ENCODE measurements at places on chromosomes 3 and 15.
A peak's percentile ranks its signal among the peaks of the same experiment; 100 is the strongest.

DNA sequence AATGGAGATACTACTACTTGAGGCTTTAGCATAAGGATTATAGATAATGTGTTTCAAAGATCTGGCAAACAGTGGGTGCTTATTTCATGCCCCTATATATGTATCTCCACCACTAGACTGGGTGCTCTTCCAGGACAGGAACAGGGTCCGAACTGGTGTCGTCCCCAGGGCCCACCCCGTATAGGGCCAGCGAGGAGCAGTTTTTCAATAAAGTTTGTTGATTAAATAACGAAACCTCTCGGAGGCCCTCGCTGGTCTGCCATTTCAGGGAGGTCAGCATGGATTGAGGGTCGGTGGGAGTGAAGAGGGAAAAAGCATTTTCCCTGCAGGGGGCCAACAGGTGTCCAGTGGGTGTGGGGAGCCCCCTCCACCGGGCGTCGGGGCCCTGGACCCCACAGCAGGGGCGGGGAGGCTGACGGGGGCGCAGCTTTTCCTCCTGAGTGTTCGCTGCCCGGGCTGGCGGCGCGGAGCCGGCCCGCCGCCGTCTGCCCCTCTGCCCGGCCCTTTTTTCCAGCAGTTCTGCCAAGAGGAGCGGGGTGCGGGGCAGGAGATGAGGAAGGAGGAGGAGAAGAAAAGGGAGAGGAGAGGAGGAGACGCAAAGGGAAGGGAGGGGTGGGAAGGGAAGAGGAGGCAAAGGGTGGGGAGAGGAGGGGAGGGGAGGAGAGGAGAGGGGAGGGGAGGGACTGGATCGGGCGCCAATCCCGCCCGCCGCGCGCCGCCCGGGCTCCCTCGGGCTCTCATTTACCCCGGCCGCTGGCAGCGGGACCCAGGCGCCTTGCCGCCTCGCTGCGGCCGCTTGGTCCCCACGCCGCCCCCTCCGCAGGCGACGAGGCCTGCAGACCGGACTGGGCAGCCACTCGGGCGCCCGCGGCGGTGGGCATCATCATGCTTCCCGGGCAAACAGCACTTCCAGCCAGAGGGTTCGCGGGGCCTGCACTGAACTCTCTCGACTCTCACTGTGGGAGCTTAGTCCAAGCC lies 66.3 kb downstream of the ISG20 start:
- no peak for DNase-seq

GRCh38 chr3:95044101-95044500 lies 981.2 kb downstream of the NSUN3 start:
- no peak for DNase-seq

GRCh38 chr15:88981244-88982215 lies 68.4 kb upstream of the MFGE8 start:
- DNase-seq = no peak

DNA sequence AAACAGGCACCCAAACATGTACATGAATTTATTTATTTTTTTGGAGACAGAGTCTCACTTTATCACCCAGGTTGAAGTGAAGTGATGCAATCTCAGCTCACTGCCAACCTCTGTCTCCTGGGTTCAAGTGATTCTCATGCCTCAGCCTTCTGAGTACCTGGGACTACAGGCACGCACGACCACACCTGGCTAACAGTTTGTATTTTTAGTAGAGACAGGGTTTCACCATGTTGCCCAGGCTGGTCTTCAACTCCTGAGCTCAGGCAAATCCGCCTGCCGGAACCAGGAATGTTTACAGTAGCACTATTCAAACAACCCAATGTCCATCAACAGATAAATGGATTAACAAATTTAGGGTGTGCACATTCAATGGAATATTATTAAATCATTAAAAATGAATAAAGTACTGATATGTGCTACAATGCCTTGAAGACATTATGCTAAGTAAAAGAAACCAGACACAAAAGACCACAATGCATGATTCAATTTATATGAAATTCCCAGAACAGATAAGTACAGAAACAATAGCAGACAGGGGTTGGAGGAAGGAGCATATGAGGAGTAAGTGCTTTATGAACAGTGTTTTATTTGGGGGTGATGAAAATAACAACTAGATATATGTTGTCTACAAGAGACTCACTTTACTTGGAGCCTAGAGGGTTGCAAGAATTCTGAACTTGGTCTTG lies 1.3 kb downstream of the LEO1 start:
- DNase-seq = no peak

- DNase-seq = no peak
Measured at GRCh38 chr15:59353994-59354416, 18.7 kb downstream of the MYO1E start.

GRCh38 chr15:47551079-47551478 lies 166.2 kb upstream of the SEMA6D start:
- DNase-seq = no peak

GRCh38 chr3:177928172-177928873 lies 607.9 kb upstream of the KCNMB2 start:
- peak; percentile 23 for DNase-seq

GRCh38 chr3:122979211-122979610 lies 48.4 kb downstream of the SEMA5B start:
- DNase-seq = no peak

DNA sequence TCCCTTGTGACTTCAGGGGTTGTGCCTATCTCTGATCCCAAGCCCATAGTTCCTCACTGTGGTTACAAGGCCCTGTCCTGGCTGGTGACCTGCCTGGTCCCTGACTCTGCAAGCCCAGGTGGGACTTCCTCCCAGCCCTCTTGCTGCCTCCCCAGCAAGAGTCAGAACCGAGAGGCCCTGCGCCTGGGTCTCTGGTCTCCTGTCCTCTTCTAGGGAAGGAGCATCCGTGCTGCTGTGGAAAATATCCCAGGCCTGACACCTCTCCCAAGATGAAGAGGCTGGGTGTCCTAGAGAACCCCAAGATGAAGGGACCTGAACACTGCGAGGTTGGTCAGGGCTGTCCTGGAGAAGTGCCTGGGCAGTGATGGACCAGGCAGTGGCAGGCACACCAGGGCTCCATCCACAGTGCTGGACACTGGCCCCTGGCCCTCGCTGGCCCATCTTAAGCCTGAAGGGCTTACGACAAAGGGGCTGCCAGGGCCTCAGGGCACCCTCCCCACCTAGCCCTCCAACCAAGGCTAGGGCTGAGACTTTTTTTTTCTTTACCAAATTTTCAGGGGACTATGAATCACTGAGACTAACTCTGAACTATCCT lies 32.7 kb downstream of the PTH1R start:
- no peak for DNase-seq

GRCh38 chr3:37779289-37780152 lies 82.2 kb upstream of the CTDSPL start:
- peak; percentile 55 for DNase-seq

GRCh38 chr3:144497452-144497851 lies 525.8 kb downstream of the DIPK2A start:
- DNase-seq = no peak

DNA sequence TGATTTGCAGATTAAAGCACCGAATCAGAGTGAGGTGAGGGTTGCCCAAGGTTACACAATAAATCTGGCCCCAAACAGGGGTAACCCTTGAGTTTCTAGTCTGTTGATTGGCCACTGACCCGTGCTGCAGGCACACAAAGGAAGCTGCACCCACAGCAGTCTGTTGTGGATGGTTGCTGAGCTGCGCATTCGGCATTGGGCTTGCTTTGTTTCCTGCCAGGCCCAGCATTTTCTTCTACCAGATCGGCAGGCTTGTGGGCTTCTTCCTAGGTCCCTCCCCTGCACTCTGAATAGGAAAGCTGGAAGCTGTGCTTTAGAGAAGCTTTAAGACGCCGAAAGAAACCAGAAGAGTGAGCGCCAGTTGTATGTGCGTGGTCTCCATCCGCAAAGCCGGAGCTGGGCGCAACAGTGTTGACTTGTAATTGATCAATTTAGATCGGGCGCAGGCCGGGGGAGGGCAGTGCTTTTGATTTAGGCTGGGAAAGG lies 12.1 kb downstream of the B3GNT5 start:
- DNase-seq = no peak

GRCh38 chr15:80162059-80162554 lies 9.3 kb downstream of the FAH start:
- no peak for DNase-seq

- DNase-seq = no peak
Measured at GRCh38 chr15:23483821-23484299, 36.8 kb upstream of the GOLGA6L2 start.

DNA sequence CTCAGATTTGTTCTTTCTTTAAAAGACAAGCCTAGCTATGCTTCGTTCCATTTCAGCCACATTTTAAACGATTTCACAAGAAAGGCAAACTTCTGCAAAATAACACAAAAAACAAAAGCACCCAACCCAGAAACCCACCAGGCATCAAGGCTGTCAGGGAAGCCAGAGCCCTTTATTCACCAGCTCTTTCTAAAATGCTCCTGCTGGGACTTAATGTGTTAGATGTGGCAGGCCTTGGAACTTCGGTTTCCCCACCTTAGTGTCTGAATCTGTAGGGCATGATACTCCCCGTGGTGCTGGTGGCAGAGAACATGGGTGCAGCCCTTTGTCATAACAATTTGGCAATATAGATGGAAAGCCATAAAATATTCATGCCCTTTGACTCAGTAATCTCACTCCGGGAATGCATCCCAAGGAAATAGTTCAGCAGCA lies 56.8 kb upstream of the LCTL start:
- DNase-seq = no peak

DNA sequence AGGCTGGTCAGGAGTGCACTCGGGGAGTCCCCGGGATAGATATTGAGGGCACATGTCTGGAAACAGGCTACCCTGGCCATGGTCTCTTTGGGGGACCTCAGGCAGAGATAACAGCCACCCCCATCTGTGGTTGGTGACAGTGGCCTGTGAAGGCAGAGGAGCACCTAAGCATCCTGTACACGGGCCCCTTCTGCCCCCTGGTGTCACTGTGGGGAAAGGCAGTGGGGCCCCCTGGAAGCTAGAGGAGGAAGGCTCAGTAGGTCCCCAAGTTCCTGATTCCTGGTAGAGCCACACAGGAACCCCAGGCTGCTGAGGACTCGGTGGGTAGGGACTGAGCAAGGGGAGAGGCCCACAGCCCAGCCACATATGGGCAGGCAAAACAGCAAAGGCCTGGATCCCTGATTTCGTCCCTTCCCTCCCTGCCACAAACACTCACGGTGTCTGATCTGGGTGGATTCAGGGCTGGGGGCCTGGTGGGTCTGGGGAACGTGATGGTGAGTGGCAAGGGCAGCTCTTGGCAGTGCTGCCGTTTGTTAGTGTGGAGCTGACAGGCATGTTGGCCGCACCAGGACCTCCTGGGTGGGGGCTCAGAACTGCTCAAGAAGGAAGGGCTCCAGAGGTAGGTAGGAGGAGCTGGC lies 14.1 kb upstream of the CXCR6 start:
- DNase-seq = peak; percentile 57

DNA sequence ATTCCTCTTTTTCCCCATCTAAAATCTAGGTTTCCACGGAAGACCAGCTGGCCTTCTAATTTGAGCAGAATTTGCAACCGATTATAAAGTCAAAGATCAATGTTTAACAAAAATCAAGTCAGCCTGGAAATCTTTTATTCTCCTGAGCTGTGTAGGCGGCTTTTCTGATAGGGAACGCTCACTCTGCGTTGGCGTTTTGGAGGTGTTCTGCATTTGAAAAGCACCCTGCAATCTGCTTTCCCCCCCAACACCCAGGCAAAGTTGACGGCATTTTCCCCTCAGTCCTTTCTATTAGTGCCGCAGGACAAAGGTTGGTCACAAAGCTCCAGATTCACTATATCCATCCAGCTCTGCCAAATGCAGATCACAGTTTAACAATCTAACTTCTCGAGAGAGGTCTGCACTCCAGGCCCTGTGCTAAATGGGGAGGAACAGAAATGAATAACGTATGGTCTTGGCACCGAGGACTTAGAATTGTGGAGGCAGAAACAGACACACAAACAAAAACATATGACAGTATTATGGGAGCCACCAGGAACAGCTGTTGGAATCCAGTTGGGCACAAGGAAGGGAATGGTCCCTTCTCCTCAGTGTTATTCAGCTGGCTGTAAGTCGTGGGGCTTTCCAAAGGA lies 50.4 kb upstream of the LARS2 start:
- DNase-seq = no peak

GRCh38 chr3:124174476-124174875 lies 182.6 kb upstream of the ROPN1 start:
- no peak for DNase-seq

DNA sequence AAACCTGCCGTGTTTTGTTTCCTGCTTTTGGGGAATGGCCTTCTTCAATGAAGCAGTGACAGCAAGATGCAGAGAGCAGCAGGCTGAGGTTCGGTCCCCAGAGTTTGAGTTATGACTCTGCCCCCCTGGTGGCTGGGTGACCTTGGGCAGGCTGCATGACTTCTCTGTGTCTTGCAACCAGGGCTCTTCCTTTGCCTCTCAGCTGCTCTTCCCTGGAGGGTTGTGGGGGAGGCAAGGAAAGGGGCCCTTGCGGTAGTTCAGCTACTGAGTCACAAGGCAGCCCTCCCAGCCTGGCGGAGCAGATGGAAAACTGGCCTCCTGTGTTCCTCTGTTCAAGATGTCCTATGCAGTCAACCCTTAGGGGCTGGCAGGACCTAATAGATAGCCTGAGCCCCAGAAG lies 17.1 kb downstream of the CTXND1 start:
- peak; percentile 49 for DNase-seq

DNA sequence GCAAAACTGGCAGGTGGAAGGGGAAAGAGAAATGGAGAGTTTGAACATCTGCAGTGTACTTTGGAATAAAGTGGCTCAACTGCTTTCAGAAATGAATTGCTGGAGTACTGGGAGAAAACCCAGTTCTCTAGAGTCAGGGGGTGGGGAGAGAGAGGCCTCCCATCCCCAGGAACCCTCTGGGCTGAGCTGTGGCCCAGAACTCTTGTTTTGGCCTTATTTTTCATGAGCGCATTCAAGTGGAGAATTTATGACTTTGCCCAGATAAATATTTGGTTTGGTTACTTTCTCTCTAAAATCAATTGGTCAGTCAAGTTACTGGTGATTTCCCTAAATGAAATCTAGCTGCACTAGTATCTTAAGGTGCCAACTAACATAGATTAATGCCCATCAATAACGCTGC lies 28.7 kb upstream of the HACD2 start:
- DNase-seq = no peak

DNA sequence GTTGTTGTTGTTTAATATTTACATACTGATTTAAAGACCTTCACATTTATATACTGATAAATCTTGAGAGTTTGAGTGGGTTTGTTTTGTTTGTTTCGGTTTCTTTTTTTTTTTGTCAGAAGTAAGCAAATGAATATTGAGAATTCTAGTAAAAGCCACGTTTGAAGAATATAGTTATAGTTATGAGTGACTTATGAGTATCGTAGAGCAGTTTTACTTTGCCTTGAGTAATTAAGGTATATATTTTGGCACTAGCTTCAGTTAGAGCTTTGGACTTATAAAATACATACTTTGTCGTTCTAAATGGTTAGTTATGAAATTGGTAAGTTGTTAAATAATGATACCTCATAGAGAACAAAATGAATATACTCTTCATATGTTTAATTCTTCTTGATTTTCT lies 27.8 kb downstream of the ATP1B3 start:
- peak; percentile 37 for DNase-seq

Measured in activated CD4-positive, alpha-beta T cell treated with anti-CD3 and anti-CD28 coated beads, Interleukin-2, amount 50 U/mL, for 16 hours (primary cell).